ENCODE measurements at places on chromosomes 12 and 14. TPM values are rescaled to one million over a fixed set of nuclear protein-coding genes. Genes with fewer than 3 reads are reported as not detected.

The GLTP gene
- total RNA-seq = 36.2 TPM

The NINJ2 gene
- 2.1 TPM for total RNA-seq

The MAP4K5 gene
- 32.5 TPM for total RNA-seq

The WDR20 gene
- total RNA-seq = 36.1 TPM

The KRT83 gene
- total RNA-seq = not detected

The SUPT16H gene
- total RNA-seq = 112 TPM

- no peaks in the 10 kb centered on the region for H3K36me3 ChIP-seq
- H3K4me1 ChIP-seq = peaks cover 17% of the 10 kb centered on the region
- H3K4me3 ChIP-seq = no peak overlapping the region
- DNase-seq = no peak
- no peaks in the 10 kb centered on the region for H3K27me3 ChIP-seq
- H3K27ac ChIP-seq = no peak overlapping the region
Observed at GRCh38 chr12:51334764-51335163, 10.8 kb upstream of the BIN2 start.

GRCh38 chr14:61147831-61148549, 133.1 kb downstream of the TMEM30B start:
- no peak overlapping the region for H3K4me3 ChIP-seq
- no peaks in the 10 kb centered on the region for H3K4me1 ChIP-seq
- no peaks in the 10 kb centered on the region for H3K27me3 ChIP-seq
- no peak for DNase-seq

DNA sequence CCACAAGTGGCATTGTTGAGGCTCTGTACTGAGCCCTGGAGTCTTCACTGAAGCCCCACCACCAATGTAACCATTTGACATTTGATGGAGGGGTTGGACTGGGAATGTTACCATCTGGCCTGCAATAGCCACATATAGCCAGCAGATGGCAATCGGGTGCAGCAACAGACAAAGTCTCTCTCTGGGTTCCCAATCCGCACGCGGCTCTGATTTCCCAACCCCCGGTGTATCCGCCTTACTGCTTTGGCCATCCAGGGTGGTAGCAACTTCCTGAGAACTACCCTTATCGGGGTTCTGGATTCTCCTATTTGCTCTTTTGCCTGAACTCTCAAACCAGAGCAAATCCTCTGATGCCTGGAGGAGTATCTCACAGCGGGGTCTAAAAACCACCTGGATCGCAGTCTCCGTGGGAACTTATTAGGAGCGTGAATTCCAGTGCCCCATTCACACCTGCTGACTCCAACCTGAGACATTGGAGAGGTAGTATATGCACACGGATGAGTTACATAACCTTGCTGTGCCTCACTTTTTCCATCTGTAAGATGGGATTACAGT, 14.2 kb downstream of the VRTN start:
- no peaks in the 10 kb centered on the region for H3K36me3 ChIP-seq
- no peaks in the 10 kb centered on the region for H3K4me1 ChIP-seq
- no peaks in the 10 kb centered on the region for H3K27me3 ChIP-seq

DNA sequence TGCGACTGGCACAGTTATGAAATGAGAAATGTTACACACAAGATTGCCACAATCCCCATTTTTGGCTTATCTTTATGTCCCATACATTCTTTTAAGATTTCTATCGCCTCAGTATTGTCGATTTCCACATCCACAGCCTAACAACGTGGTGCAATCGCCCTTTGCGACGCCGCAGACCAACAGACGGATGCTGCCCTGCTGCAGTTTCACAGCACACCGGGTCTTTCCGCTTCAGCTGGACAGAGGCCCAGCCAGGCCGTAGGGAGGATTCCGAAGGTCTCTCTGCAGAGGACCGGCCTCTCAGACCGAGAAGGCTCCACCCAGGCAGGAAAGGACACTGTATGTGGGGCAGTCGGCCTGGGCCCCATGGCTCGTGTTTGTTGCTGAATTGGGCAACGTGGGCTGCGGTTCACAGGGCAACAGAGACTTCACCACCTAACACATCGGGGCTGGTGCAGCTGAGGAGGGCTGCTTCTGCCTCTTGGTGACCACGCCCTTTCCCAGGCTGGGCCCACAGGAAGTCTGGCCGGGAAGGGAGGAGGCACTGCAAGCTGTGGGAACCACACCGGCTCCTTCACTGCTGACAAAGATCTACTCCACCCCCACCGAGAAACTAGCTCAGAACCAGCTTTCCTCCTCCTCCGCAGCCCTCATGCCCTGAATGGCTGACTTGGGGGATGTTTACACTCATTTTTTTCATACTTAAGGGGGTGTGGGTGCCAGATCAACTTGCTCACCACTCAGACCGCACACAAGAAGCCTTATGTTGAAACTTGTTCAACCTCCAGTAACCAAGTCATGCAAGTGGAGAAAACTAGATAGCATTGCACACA, 32.9 kb upstream of the MDM1 start:
- H3K27me3 ChIP-seq = no peaks in the 10 kb centered on the region
- peak; percentile 76 for DNase-seq
- H3K27ac ChIP-seq = peak overlapping the region; percentile 80

GRCh38 chr14:75230140-75230792, 48.4 kb upstream of the FOS start:
- peak; percentile 44 for DNase-seq
- no peak overlapping the region for H3K27ac ChIP-seq
- no peaks in the 10 kb centered on the region for H3K36me3 ChIP-seq
- peaks cover 33% of the 10 kb centered on the region for H3K4me1 ChIP-seq
- H3K27me3 ChIP-seq = no peaks in the 10 kb centered on the region
- no peak overlapping the region for H3K4me3 ChIP-seq

DNA sequence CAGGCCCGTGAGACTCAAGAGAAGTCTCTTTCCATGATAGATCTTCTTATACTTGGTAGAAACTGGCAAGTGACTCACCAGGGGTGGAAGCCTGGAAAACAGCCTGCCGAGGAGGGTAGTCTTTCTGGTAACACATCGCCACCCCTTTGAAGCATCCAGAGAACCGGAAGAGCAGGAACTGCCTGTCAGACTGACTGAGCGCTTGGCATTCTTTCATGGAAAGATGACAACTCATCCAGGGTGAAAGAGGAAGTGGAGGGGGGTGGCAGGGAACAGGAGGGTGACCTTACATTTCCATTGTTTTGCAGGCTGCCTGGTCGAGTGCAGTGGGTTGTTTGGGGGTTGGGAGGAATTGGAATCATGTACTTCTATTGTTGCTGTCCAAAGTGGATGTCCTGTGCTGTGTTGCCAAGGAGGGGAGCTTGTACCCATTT, 34.5 kb downstream of the PRKCH start:
- peaks cover 6% of the 10 kb centered on the region for H3K36me3 ChIP-seq
- no peak for DNase-seq

GRCh38 chr12:26268841-26269561, 73.6 kb downstream of the SSPN start:
- no peak for DNase-seq
- no peaks in the 10 kb centered on the region for H3K27me3 ChIP-seq
- no peaks in the 10 kb centered on the region for H3K4me1 ChIP-seq
- H3K36me3 ChIP-seq = no peaks in the 10 kb centered on the region

DNA sequence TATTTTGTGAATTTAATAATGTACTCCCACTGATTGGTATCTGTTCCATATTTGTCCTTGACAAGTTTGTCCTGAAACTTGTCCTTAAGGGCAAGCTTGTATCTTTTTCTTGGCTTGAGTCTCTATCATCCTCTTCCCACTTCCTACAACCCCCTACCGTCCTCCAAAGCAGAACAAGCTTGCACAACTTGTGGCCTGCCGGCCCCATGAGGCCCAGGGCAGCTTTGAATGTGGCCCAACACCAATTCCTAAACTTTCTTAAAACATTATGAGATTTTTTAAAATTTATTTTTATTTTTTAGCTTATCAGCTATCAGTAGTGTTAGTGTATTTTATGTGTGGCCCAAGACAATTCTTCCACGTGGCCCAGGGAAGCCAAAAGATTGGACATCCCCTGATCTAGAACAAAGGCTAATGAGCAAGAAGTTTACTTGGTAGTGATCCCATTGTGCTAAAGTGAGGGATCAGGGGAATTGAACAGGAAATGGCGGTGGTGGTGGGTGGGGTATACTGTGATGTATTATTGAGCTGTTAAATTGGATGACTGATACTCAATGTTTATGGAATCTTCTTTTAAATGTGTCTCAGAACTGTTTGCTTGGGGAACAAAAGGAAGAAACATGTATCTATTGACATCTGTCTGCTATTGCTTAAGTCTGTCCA, 37.8 kb downstream of the TMX1 start:
- no peak for DNase-seq
- H3K27me3 ChIP-seq = no peaks in the 10 kb centered on the region
- H3K36me3 ChIP-seq = no peaks in the 10 kb centered on the region
- H3K4me1 ChIP-seq = no peaks in the 10 kb centered on the region
- H3K27ac ChIP-seq = no peak overlapping the region
- H3K4me3 ChIP-seq = no peak overlapping the region

DNA sequence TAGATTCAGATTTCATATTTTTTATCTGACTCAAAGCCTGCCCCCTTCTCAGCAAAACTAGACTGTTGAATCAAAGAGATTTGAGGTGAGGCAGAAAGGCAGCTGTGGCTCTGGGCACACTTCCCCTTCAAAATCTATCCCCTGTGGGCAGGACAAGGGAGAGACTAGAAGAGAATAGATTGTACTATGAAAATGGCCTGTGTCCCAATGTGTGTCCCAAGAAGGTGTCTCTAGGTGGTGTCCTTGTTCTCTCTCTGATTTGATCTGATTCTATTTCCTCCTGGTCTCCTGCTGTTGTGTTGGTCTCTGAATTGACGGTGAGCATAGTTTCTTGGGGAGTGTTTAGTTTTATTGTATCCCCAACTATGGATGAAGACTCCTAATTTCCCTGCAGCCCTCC, 565.8 kb upstream of the ATP2B1 start:
- no peak for DNase-seq
- H3K27me3 ChIP-seq = no peaks in the 10 kb centered on the region
- H3K4me1 ChIP-seq = no peaks in the 10 kb centered on the region
- H3K36me3 ChIP-seq = no peaks in the 10 kb centered on the region
- no peak overlapping the region for H3K4me3 ChIP-seq

- no peak overlapping the region for H3K4me3 ChIP-seq
- no peaks in the 10 kb centered on the region for H3K27me3 ChIP-seq
- no peak overlapping the region for H3K27ac ChIP-seq
- peaks cover 4% of the 10 kb centered on the region for H3K4me1 ChIP-seq
- no peak for DNase-seq
- no peaks in the 10 kb centered on the region for H3K36me3 ChIP-seq
Observed at GRCh38 chr14:54777395-54777794, 125.2 kb downstream of the GCH1 start.

GRCh38 chr12:29316752-29317151, 64.2 kb downstream of the ERGIC2 start:
- no peak for DNase-seq
- no peaks in the 10 kb centered on the region for H3K27me3 ChIP-seq
- H3K27ac ChIP-seq = no peak overlapping the region
- no peaks in the 10 kb centered on the region for H3K4me1 ChIP-seq

GRCh38 chr14:35378425-35379233, 25.9 kb downstream of the NFKBIA start:
- H3K4me1 ChIP-seq = no peaks in the 10 kb centered on the region
- no peaks in the 10 kb centered on the region for H3K36me3 ChIP-seq
- H3K4me3 ChIP-seq = no peak overlapping the region
- no peaks in the 10 kb centered on the region for H3K27me3 ChIP-seq

DNA sequence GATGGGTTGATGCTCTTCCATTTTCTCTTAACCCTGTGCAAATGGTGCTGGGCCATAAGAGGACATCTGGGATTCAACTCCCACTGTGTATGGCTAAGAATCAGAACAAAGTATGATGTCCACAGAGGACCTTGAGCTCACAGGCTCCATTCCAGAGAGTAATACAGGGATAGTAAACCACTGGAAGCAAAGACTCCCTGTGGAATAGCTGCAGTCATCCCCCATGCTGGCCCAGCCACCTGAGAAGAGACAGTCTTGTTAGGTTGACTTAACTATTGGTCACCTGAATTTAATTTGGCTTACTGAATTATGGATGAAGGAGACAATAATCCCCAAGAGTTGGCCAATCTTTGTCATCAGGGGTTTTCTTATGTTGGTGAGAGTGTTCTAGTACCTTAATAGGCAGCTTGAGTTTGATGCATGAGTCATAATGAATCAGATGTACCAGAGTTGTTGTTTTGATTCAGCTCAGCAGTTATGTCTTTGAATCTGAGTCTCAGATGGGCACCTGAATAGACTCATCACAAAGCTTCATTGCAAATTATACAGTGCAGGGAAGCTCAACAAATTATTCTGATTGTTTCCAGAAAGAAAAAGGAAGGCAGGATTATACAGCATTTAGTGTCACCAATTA, 122.7 kb downstream of the SSPN start:
- H3K4me3 ChIP-seq = no peak overlapping the region
- H3K27ac ChIP-seq = no peak overlapping the region
- DNase-seq = no peak
- no peaks in the 10 kb centered on the region for H3K4me1 ChIP-seq

DNA sequence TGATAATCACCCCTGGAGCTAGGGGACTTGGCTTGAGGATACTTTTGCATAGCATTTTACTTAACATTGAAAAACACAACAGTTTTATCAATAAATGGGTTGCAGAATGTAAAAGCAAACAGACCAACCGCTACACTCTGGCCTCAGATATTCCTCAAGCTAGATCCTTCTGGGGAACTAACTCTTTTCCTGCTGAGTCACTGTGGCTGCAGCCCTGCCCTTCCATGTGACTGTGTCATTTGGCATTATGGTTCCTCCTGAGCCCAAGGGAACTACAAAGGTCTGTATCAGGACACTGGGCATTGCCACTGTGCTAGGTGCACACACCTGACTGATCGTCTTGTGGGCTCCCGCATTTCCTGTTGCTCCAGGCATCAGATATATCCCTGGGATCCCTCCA, 56.6 kb downstream of the TTC9 start:
- H3K27ac ChIP-seq = no peak overlapping the region
- DNase-seq = no peak
- no peaks in the 10 kb centered on the region for H3K36me3 ChIP-seq
- no peaks in the 10 kb centered on the region for H3K4me1 ChIP-seq
- H3K4me3 ChIP-seq = no peak overlapping the region
- no peaks in the 10 kb centered on the region for H3K27me3 ChIP-seq

GRCh38 chr14:71729596-71729995, 202.6 kb upstream of the RGS6 start:
- H3K4me3 ChIP-seq = no peak overlapping the region

GRCh38 chr12:109432842-109433304, 44.2 kb downstream of the KCTD10 start:
- H3K4me3 ChIP-seq = peak overlapping the region; percentile 34
- no peaks in the 10 kb centered on the region for H3K27me3 ChIP-seq
- H3K36me3 ChIP-seq = no peaks in the 10 kb centered on the region
- peak overlapping the region; percentile 30 for H3K27ac ChIP-seq
- H3K4me1 ChIP-seq = peaks cover 4% of the 10 kb centered on the region

DNA sequence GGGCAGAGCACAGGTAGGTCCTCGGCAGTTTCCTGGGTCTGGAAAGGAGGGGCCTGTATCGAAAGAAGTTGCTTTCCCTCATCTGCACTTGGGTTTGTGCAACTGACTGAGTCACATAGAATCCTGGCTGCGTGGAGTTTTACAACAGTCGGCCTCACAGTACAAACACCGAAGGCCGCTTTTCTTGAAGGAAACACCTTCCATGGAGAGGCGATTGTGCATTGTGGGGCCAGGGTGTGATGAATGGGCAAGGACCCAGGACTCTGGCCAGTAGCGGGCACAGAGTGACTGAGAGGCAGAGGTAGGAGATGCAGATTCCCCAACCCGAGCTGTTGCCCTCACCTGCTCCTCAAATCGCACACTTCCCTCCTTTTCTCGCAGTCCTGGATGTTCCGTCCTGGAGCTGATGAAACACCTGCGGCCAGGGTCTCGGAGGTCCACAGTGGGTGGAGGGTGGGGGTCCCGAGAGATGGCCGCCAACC, 7.7 kb downstream of the CCND2 start:
- no peak overlapping the region for H3K4me3 ChIP-seq
- H3K27ac ChIP-seq = peak overlapping the region; percentile 39
- peaks cover 57% of the 10 kb centered on the region for H3K4me1 ChIP-seq
- DNase-seq = no peak

GRCh38 chr12:18422871-18423270, 161.6 kb downstream of the PIK3C2G start:
- H3K36me3 ChIP-seq = no peaks in the 10 kb centered on the region
- H3K4me3 ChIP-seq = no peak overlapping the region
- no peak for DNase-seq
- H3K4me1 ChIP-seq = no peaks in the 10 kb centered on the region
